ENCODE measurements at places on chromosomes 6 and 20. TPM values are rescaled to one million over a fixed set of nuclear protein-coding genes. Genes with fewer than 3 reads are reported as not detected.

DNA sequence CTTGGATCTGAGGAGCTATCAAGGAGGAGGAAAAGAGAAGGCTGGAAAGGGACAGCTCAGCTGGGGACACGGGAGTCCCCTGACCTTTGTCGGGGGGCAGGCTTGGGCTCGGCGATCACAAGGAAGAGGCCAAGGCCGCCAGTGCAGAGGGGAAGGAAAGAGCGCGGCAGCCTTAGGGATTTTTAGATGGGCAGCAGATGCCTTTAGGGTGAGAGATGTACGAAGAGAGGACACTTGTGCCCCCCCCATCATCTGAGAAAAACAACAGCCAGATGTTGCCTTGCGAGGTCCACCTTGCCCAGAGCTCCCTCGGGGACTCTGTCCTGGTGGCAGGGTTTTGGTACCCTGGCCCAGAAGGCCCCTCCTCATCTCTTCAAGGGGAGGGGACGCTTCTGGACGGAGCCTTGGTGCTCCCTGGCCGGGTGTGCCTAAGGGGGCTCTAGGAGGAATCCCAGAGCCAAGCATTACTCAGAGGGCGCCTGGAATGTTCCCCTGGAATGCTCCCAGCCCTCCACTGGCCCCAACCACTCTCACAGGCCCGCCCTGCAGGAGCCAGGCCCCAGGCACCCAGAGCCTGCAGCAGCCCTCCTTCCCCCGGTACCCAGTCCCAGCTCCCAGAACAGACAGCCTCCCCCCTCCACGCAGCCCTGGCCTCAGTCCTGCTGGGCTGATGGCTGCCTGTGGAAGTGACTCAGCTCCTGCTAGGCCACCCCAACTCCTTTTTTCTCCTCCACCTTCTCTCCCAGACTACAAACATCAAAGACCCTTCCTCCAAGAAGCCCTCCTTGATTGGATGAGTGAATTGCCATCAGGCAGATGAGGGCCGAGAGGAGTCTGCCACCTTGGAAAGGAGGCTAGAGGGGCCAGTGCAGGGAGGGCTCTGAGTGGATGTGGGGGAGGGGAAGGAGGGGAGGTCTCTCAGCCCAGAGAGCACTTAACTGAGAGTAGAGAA is 1.8 kb downstream of the ADAM33 start:
- peaks cover 59% of the 10 kb centered on the region for H3K27me3 ChIP-seq
- H3K4me1 ChIP-seq: peaks cover 2% of the 10 kb centered on the region
- no peak overlapping the region for H3K4me3 ChIP-seq
- DNase-seq: no peak
- H3K27ac ChIP-seq: no peak overlapping the region

GRCh38 chr6:33344701-33345697 is 27.5 kb upstream of the ZBTB22 start:
- H3K4me3 ChIP-seq: peak overlapping the region; percentile 77
- H3K36me3 ChIP-seq: no peaks in the 10 kb centered on the region
- H3K4me1 ChIP-seq: peaks cover 29% of the 10 kb centered on the region
- peak; percentile 90 for DNase-seq
- H3K27ac ChIP-seq: peak overlapping the region; percentile 85

DNA sequence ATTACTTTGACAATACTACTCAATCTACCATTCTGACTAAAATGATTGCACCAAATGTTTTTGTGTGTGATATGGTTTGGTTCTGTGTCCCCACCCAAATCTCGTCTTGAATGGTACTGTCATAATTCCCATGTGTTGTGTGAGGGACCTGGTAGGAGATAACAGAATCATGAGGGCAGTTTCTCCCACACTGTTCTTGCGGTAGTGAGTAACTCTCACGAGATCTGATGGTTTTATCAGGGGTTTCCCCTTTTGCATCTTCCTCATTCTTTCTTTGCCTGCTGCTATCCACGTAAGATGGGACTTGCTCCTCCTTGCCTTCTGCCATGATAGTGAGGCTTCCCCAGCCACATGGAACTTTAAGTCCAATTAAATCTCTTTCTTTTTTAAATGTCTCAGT is 20.8 kb downstream of the SYCP2 start:
- H3K27me3 ChIP-seq: peaks cover 3% of the 10 kb centered on the region
- no peak overlapping the region for H3K27ac ChIP-seq
- peaks cover 2% of the 10 kb centered on the region for H3K4me1 ChIP-seq
- no peaks in the 10 kb centered on the region for H3K36me3 ChIP-seq
- no peak overlapping the region for H3K4me3 ChIP-seq
- DNase-seq: no peak

GRCh38 chr20:53296451-53297153 is 297.0 kb downstream of the ZNF217 start:
- H3K4me3 ChIP-seq: no peak overlapping the region
- H3K27ac ChIP-seq: no peak overlapping the region
- no peak for DNase-seq

GRCh38 chr20:22004946-22005345 is 299.5 kb downstream of the PAX1 start:
- H3K4me1 ChIP-seq: no peaks in the 10 kb centered on the region
- H3K36me3 ChIP-seq: no peaks in the 10 kb centered on the region
- H3K27ac ChIP-seq: no peak overlapping the region
- no peak overlapping the region for H3K4me3 ChIP-seq
- DNase-seq: no peak
- H3K27me3 ChIP-seq: no peaks in the 10 kb centered on the region

The WFDC9 gene
- total RNA-seq: not detected

The FOXQ1 gene
- total RNA-seq: not detected

The PTCRA gene
- not detected for total RNA-seq

The SNAP91 gene
- total RNA-seq: not detected

Measured in activated CD4-positive, alpha-beta T cell treated with anti-CD3 and anti-CD28 coated beads, Interleukin-2, amount 10 ng/mL, durations not matched to agents 24 days and 14 days (primary cell).